ENCODE measurements at places on chromosomes 5 and 9.
A peak's percentile ranks its signal among the peaks of the same experiment; 100 is the strongest.

DNA sequence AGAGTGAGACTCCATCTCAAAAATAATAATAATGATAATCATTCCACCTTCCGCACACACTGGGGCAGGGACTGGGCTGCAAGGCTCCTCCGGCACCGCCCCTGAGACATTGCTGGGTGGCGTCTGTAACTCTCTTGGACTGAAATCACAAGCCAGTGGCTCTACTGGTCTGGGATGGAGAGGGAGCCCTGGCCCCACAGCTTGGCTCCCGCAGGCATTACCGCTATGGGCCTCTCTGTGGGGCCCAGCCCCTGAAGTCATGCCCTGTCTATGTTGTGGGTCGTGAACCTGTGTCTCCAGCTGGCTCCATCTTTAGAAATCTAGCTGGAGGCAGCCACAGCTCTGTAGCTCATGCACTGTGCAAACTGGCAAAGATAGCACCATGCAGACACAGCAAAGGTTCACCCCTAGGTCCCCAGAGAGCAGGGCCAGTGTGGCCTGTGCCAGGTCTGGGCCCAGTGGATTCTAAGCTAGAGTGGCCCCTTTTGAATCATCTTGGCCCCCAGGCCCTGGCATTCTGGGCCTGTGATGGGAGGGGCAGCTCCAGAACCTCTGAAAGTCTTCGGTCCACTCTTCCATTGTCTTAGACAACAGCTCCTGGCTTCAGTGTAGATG is 36.1 kb upstream of the COL5A1 start:
- DNase-seq: no peak
- H3K36me3 ChIP-seq: no peaks in the 10 kb centered on the region
- H3K27ac ChIP-seq: no peak overlapping the region
- H3K27me3 ChIP-seq: no peaks in the 10 kb centered on the region
- peaks cover 17% of the 10 kb centered on the region for H3K4me1 ChIP-seq
- H3K4me3 ChIP-seq: no peak overlapping the region

GRCh38 chr5:153797484-153797883 is 241.2 kb downstream of the FAM114A2 start:
- no peaks in the 10 kb centered on the region for H3K4me1 ChIP-seq
- no peaks in the 10 kb centered on the region for H3K27me3 ChIP-seq
- H3K4me3 ChIP-seq: no peak overlapping the region
- no peak overlapping the region for H3K27ac ChIP-seq

GRCh38 chr5:124871303-124871702 is 124.9 kb upstream of the ZNF608 start:
- H3K4me1 ChIP-seq: no peaks in the 10 kb centered on the region
- no peak for DNase-seq
- H3K4me3 ChIP-seq: no peak overlapping the region
- H3K27ac ChIP-seq: no peak overlapping the region

DNA sequence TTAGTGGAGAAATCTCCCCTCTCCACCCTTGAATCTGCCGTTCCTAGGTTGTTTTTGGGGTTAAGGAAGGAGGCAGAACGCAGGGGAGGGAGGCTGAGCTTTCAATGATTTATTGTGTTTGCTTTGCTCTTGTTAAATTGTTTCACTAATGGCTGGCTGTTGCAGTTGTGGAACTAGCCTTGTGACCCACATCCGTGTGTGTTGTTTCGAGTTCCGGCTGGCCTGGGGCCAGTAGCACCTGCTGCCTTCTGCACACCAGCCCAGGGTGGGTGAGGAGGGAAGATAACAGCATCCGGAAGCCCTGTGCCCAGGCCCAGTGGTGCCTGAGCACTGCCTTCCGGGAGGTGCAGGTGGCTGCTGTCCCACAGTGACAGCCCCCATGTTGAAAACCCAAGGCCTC is 3.6 kb downstream of the ERGIC1 start:
- no peaks in the 10 kb centered on the region for H3K27me3 ChIP-seq
- peaks cover 3% of the 10 kb centered on the region for H3K36me3 ChIP-seq
- H3K27ac ChIP-seq: peak overlapping the region; percentile 40
- H3K4me1 ChIP-seq: peaks cover 15% of the 10 kb centered on the region

- DNase-seq: peak; percentile 7
- H3K27me3 ChIP-seq: no peaks in the 10 kb centered on the region
- H3K36me3 ChIP-seq: peaks cover 13% of the 10 kb centered on the region
Measured at GRCh38 chr5:612498-613424, 621 bp downstream of the CEP72 start.

GRCh38 chr9:68706363-68707201 is 1.5 kb downstream of the PIP5K1B start:
- H3K27ac ChIP-seq: no peak overlapping the region
- no peak overlapping the region for H3K4me3 ChIP-seq
- H3K4me1 ChIP-seq: peaks cover 4% of the 10 kb centered on the region
- H3K36me3 ChIP-seq: no peaks in the 10 kb centered on the region
- DNase-seq: no peak
- H3K27me3 ChIP-seq: peaks cover 72% of the 10 kb centered on the region

DNA sequence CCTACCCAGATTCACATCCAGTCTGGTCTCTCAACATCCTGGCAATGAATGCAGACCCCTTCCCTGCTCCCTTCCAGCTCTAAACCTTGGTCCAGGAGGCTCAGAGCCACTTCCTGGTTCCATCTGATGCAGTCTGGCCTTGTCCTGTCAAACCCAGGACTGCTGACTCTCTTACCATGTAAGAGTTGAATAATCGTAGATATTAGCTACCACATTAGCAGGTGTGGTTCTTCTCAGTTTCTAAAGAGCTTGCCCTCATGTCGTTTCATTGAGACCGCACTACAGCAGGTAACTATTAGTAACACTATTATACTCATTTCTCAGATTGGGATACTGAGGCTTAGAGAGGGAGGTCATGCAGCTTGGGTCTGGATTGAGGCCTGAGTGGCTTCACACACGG is 133.3 kb downstream of the BOD1 start:
- peak overlapping the region; percentile 78 for H3K27ac ChIP-seq
- no peak overlapping the region for H3K4me3 ChIP-seq
- H3K36me3 ChIP-seq: no peaks in the 10 kb centered on the region
- no peak for DNase-seq

GRCh38 chr5:171801-172331 is 19.4 kb upstream of the LRRC14B start:
- no peaks in the 10 kb centered on the region for H3K27me3 ChIP-seq
- H3K4me1 ChIP-seq: peaks cover 24% of the 10 kb centered on the region
- H3K36me3 ChIP-seq: no peaks in the 10 kb centered on the region
- H3K4me3 ChIP-seq: no peak overlapping the region
- DNase-seq: no peak
- no peak overlapping the region for H3K27ac ChIP-seq

- peak; percentile 8 for DNase-seq
- H3K4me1 ChIP-seq: no peaks in the 10 kb centered on the region
- H3K36me3 ChIP-seq: no peaks in the 10 kb centered on the region
Measured at GRCh38 chr5:132468656-132469379, 21.8 kb downstream of the IRF1 start.

- no peak for DNase-seq
- no peak overlapping the region for H3K27ac ChIP-seq
- no peaks in the 10 kb centered on the region for H3K27me3 ChIP-seq
- H3K4me1 ChIP-seq: no peaks in the 10 kb centered on the region
- no peak overlapping the region for H3K4me3 ChIP-seq
Measured at GRCh38 chr5:32258424-32258823, 54.3 kb downstream of the MTMR12 start.

- no peak overlapping the region for H3K4me3 ChIP-seq
- H3K27me3 ChIP-seq: peaks cover 31% of the 10 kb centered on the region
- H3K4me1 ChIP-seq: peaks cover 14% of the 10 kb centered on the region
- H3K27ac ChIP-seq: no peak overlapping the region
- DNase-seq: peak; percentile 48
Measured at GRCh38 chr5:112475747-112476365, 56.8 kb upstream of the EPB41L4A start.

GRCh38 chr9:113992276-113992951 is 85.7 kb downstream of the AMBP start:
- H3K4me3 ChIP-seq: no peak overlapping the region
- no peak for DNase-seq
- no peak overlapping the region for H3K27ac ChIP-seq
- no peaks in the 10 kb centered on the region for H3K36me3 ChIP-seq
- H3K27me3 ChIP-seq: no peaks in the 10 kb centered on the region
- no peaks in the 10 kb centered on the region for H3K4me1 ChIP-seq

DNA sequence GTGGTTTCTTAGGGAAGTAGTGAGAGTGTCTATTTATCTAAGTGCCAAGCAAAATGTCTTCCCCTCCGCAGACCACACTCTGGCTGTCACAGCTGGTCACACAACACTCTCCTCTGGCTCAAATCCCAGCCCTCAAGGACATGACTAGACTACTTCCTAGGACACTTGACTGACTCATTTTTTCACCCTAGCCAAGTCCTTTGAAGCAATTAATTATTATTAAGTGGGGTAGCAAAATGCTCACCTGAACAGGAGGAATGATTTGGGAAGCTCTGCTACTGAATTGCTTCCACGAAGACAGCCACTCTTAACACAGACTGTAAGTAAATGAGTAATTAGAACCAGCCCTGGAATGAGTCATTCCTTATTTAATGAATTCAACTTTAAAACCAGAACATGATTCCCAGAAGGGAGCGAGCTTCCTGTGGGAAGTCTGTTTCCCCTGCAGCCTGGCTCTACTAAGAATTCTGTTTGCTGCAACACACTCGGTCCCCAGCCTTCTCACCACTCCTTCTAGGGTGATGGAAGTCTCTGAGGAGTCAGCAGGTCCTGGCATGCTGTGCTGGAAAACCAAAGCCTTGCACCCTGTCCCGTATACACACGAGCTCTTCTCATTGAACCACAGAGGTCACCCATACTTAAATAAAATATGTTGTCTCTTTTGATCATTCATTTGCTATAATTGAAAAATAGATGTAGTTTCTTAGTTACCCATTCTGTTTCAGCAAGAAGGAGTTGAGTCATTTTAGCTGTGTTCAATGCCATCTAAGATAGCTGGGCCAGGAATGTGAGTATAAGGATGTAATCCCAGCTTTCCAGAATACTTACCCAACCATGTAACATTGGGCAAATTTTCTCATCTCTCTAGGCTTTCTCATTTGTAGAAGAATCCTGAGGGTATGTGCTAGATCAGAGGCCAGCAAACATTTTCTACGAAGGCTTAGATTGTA is 218.6 kb upstream of the RASEF start:
- no peaks in the 10 kb centered on the region for H3K36me3 ChIP-seq
- peak; percentile 65 for DNase-seq
- H3K27ac ChIP-seq: peak overlapping the region; percentile 39

DNA sequence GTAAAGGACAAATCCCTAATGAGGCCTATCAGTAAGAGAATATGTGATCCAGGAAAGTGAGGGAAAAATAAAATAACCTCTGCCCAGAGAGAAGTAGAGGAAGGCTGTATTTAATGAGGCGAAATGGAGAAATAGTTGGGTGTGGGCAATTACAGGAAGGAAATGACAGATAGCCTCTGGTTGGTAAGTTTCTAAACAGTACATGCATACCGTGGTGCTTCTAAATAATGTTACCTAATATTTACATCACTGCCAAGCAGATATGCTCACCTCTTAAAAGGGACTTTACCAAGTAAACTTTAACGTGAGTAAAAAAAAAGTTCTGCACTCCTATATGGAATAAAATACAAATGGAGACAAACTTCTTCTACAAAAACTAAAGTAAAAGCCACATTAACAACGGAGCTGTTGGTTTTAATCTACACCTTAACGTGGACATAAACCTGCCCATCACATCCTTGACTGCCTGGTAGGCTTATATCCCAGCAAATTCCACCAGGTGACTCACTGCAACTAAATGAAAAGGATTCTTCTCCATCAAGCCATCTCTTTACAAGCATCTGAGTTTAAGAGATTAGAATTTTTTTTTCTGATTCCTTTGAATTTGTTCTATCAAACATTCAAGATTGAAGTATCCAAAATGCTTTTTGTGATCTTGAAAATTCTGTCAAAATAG is 12.4 kb downstream of the NFIL3 start:
- no peak overlapping the region for H3K27ac ChIP-seq
- H3K4me1 ChIP-seq: peaks cover 36% of the 10 kb centered on the region
- H3K4me3 ChIP-seq: no peak overlapping the region
- H3K27me3 ChIP-seq: no peaks in the 10 kb centered on the region

DNA sequence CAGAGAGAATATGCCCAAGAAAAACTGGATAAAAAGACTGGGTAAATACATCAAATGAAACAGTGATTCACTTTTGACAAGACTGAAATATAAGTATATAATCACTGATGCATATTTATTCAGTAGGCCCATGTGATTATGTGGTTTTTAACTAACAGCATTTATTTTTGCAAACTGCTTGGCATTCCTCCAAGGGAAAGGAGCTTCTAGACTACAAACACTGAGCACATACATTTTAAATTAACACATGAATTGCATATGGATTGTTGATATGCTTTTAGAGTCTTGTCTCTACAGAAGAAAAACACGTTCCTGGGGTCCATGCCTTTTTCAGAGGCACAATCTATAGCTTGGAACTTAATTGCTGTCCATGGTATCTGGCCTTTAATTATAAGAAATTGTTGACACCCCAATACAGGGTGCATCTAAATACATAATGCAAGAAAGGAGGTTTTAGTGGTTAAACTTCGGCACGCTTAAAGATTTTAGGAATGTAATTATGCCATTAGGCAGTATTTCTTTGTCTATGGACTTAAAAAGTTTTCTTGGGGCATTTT is 6.9 kb upstream of the MEIKIN start:
- no peak overlapping the region for H3K27ac ChIP-seq
- DNase-seq: peak; percentile 46
- no peaks in the 10 kb centered on the region for H3K36me3 ChIP-seq
- H3K4me3 ChIP-seq: no peak overlapping the region
- no peaks in the 10 kb centered on the region for H3K4me1 ChIP-seq
- no peaks in the 10 kb centered on the region for H3K27me3 ChIP-seq

DNA sequence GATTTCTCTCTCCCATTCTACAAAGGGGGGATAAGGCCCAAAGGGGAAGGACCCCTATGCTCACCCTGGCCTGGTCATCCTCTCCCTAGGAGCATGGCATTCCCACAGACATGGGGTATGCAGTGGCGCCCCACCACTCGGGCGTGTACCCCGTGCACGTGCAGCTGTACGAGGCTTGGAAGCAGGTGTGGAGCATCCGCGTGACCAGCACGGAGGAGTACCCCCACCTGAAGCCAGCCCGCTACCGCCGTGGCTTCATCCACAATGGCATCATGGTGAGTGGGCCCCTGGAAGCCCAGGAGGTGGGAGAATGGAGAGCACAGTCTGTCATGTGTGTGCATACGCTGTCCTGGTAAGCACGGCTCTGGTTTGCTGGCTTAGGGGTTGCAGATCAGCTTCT is 27.7 kb downstream of the NDST1 start:
- no peak overlapping the region for H3K27ac ChIP-seq
- DNase-seq: no peak
- H3K4me1 ChIP-seq: peaks cover under 1% of the 10 kb centered on the region

- DNase-seq: no peak
- peak overlapping the region; percentile 5 for H3K27ac ChIP-seq
- H3K4me1 ChIP-seq: peaks cover 21% of the 10 kb centered on the region
- H3K36me3 ChIP-seq: no peaks in the 10 kb centered on the region
- H3K4me3 ChIP-seq: no peak overlapping the region
Measured at GRCh38 chr5:95808686-95809413, 13.7 kb downstream of the GLRX start.

DNA sequence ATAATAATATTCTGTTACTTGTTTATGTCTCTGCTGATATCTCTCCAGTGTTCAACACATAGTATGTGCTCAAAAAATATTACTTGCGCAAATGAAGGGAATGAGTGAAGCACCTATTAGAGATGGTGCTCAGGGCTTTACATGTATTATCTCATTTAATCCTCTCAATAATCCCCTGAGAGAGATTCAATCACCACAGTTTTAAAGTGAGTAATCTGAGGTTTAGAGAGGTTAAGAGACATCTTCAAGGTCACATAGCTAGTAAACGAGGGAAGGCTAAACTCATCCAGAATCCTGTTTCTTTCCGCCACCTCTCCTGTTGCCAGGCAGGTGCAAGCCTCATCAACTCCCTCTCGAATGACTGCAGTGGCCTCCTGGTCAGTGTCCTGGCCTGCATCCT is 82.0 kb downstream of the UGCG start:
- peaks cover 10% of the 10 kb centered on the region for H3K4me1 ChIP-seq
- H3K4me3 ChIP-seq: no peak overlapping the region
- no peak overlapping the region for H3K27ac ChIP-seq

Measured in PC-3 (cell line).